ENCODE measurements at places on chromosomes 11 and 22.

GRCh38 chr22:29156507-29156906 lies 49.2 kb upstream of the EMID1 start:
- no peak for DNase-seq

DNA sequence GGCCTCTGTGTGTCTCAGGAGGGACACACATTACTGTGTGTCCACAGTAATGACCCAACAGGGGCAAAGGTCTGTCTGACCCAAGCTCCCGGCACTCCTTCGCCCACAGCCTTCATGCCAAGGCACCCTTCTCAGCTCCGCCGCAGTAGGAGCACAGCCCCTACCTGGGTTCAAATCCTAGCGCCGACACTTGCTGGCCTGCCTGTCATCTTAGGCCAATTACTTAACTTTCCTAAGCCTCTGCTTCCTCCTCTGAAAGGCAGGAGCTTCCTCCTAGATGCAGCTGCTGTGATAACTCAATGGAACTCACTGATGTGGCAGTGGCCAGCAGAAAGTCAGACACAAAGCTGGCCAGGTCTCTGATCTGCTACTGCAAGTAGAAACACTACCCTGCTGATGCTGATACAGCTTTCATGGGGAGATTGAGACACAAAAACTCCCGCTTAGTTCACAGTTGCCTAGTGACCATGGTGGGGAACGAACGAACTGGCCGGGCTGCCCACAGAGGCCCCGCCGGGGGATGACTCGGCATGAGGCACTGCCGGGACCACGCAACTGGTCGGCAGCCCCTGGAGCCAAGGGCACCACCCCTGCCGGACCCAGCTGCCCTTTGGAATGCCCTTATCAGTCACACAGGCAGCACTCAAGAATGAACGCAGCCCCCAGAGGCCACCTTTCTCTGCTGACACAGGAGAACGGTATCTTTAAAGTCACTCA lies 8.1 kb downstream of the EHD1 start:
- no peak for DNase-seq

DNA sequence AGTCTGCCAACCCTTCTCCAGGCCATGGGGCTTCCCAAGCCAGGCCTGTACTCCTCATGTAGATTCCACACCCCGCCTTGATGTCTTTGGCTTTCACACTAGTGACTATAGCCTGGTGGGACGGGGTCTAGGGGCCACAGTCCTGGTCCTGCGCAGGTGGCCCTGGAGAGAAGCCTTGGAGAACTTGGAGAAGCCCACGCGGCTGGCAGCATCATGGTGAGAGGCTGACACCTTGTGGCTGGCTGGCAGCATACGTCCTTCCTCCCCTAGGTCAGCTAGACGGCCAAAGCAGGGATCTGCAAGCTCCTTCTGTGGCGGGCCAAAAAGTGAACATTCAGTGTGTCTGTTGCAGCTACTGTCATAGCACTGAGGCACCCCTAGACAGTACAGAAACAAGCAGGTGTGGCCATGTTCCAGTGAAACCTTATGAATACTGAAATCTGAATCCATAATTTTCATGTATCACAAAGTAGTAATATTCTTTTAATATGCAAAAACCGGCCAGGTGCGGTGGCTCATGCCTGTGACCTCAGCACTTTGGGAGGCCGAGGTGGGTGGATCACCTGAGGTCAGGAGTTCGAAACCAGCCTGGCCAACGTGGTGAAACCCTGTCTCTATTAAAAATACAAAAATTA lies 42.0 kb downstream of the FAM83F start:
- DNase-seq = peak; percentile 52

DNA sequence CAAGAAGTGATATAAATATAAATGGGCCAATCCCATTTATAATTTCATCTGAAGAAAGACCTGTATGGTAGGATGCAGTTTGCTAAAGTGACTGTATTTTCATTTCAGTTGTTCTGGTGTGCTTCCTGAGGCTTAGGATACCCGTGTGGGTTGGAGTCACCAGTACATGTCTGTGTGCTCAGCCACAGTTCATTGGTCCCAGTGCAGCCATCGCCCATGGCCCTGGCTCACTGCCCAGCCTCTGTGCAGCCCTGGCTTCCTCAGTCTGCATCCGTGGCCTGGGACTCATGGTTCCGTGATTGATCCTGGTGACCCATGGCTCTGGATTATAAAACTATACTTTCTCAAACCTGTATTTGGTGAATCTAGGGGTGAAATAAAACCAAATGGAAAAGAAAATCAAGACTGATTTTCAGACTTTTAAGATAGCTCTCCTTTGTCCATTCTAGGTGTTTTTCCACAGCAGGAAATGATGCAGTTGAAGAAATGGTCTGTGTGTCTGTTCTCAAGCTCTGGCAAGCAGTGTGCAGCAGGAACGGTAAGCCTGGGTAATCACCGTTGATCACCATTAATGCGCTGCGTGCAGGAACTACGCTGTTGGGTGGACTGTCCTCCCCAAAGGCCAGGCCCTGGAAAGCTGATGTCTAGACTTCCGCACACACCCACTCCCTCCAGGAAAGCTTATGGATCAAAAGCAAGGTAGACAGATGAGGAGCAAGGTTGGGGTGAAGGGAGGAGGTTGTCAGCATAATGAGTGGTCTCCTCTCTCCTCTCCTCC lies 27.2 kb downstream of the TTC12 start:
- no peak for DNase-seq

DNA sequence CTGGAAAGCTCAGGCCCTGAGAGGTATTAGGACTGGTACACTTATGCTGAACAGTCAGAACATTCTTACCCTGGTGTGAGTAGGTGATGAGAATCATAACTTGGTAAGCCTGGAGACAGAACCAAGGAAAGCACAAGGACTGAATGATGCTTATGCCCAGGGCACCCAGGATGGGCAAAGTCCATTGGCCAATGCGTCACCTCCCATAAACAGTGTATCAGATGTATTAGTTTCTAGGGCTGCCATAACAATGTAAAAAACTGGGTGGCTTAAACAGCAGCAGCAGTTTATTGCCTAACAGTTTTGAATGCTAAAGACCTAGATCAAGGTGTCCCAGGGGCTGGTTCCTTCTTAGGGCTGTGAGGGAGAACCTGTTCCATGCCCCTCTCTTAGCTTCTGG lies 107.0 kb downstream of the FAR1 start:
- DNase-seq = no peak

DNA sequence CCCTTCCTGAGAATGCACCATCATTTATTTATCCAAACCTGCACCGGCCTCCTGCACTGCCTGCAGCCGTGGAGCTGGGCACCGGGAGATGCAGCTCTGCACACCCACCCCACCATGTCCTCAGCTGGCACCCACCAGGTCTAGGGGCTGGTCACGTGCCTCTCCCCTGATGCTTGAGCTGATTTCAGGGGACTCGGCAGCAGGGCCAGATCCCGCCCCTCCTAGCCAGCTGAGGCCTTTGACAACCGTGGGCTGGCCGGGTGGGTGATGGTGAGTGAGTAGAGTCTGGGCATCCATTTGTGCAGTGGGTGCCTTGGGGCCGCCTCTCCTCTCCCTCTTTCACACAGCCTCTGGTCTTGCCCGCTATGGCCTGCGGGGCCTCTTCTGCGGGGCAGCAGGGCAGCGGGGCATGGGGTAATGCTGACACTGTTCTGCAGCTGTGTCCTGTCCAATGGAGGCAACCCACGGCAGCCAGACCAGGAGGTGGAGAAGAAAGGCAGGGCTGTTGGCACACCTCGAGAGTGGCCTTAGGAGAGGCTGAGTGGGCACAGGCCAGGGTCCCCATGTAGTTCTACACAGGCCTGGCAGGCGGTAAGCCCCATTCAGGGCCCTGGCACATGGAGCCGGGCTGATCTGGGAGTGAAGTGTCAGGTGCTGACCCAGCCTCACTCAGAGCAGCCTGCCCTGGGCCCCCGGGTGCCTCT lies 38.5 kb upstream of the PRODH start:
- no peak for DNase-seq

DNA sequence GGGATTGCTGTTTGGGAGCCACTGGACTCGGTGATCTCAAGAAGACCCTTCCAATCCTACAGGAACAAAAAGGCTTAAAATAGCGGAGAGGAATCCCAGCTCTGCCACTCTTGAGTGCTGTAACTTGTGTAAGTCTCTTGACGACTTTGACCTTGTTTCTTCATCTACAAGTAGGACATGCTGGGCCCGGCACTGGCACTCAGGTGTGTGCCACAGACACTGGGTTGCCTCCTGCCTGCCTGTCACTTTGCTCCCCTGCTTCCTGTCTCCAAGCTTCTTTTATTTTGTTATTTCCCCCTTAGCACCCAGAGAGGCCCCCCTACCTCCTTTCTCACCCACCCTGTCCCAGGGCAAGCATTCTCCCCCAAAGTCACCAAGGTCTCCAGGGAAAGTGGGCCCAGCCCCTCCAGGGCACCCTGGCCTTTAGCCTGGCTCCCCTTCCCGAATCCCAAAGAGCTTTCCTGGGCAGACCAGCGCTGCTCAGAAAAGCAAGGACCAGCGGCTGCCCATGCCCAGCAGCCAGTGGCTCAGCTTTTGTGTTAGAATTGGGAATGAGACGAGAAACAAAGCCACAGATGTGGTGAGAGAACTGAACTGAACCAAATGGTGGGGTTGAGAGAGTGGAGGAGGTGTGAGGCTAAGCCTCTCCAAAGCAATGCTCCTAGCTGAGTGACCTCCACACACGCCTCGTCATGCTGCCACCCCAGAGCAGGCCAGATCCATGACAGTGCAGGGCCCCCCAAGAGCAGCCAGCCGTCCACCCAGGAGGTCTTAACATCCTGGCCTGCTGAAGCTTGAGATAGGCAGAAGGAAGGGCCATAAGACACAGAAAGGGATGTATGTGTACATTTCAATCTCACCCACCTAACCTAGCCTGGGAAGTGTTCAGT lies 4.5 kb downstream of the TRIM29 start:
- no peak for DNase-seq

GRCh38 chr11:120122924-120123683 lies 14.8 kb downstream of the TRIM29 start:
- DNase-seq = no peak

DNA sequence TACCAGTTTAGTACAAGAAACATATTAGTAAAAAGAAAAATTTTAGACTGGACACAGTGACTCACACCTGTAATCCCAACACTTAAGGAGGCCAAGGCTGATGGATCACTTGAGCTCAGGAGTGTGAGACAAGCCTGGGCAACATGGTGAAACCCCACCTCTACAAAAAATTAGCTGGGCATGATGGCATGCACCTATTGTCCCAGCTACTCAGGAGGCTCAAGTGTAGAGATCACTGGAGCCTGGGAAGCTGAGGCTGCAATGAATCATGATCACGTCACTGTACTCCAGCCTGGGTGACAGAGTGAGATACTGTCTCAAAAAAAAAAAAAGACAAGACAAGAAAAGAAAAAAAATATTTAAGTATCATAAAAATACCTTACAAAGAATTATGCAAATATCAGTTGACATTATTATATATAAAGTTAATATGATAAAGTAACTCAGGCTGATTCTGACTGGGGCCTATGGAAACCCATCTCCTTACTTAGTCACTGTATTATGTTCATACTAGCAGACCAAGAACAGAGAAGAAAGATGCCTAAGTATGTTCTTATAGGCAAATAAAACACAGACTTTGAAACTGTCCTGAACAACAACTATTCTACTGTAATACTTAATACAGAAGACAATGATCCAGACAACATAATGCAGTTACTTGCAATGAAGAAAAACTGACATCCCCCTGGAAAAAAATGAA lies 27.3 kb downstream of the FAM168A start:
- DNase-seq = no peak

GRCh38 chr11:76543006-76543703 lies 98.3 kb downstream of the EMSY start:
- no peak for DNase-seq

DNA sequence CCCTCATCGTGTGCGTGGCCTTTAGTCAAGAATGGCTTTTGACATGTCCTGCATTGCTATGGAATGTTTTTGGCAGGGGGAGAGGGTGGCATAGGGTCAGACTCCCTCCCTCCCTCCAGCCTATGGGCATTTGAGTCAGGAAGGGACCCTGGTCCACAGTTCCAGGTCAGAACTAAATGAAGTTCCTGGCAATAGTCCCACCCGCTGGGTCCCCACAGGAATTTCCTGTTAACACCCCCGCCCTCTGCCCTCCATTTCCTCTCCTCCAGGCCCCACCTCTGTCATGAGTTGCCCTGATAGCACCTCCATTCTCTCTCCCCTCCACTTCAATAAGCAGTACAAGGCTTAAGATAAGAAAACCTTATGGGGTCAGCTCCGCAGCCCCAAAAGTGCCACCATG lies 40.8 kb upstream of the LMO2 start:
- no peak for DNase-seq

DNA sequence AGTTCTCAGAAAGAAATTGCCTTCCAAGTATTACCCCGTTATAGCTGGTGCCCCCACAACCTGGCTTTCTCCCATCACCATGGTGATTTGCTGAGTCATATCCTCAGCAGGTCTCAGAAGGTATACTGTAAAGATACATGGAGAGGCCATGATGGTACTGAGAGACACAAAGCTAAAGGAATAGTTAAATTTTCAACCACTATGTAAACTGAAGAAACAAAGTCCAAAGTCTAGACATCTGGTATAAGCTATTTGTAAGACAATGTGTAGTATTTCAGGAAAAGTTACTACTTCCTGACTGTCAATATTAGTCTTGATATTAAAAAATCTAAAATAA lies 377.1 kb downstream of the DCDC1 start:
- DNase-seq = no peak

GRCh38 chr11:95884802-95885201 lies 39.1 kb downstream of the MTMR2 start:
- DNase-seq = no peak

DNA sequence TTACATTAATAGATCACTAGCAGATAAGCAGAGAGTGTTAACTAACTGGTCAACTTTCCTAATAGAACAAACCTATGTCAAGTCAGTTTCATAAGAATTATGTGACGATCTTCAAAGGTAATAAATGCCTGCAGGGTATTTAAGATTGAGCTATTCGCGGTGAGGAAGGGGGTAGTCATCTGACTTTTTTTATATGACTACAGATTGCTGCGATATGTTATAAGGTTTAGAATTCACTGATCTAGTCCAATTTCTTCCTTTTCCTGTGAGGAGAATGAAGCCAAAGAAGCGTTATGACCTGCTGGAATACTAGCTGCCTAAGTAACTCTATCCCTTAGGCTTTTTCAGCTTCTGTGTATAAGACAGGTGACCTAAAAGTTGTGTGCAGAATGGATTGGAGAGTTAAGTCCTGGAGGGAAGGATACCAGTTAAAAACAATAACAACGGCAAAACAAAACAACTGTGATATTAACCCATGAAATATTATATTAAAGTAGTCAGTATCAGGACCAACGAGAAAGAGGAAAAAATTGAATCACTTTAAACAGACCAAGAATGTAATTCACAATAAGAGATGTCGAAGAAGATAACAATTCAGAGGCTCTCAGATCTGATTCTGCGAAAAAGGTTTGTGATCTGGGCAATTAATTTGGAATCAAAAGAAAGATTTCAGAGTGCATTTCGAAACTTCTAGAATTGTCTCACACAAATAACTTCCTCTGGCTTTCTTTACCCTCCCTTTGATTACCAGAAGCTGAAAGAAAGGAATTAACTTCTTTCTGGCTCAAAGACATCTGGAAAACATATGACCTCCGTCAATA lies 630 bp downstream of the CASP4 start:
- peak; percentile 49 for DNase-seq

DNA sequence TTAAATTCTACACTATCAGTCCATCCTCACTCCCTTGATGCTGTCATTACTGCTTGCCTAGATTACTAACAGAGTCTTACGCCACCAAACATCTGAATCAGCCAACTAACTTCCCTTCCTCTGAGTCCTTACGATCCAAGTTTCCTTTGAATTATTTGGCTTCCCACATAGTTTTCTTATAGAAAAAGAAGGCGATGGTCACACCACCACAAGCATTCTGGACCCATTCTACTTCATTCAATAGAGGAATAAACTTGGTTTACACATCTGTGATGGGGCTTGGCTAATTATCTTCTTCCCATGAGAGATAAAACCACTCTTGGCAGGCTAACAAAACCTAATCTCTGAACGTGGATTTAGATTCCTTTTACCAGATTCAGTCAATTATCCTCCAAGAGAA lies 35.0 kb downstream of the INTS4 start:
- no peak for DNase-seq

All from CD4-positive, alpha-beta T cell treated with Interleukin-2 at 100 ng/mL for 4 hours (primary cell).